ENCODE measurements at places on chromosomes 6 and 20.

DNA sequence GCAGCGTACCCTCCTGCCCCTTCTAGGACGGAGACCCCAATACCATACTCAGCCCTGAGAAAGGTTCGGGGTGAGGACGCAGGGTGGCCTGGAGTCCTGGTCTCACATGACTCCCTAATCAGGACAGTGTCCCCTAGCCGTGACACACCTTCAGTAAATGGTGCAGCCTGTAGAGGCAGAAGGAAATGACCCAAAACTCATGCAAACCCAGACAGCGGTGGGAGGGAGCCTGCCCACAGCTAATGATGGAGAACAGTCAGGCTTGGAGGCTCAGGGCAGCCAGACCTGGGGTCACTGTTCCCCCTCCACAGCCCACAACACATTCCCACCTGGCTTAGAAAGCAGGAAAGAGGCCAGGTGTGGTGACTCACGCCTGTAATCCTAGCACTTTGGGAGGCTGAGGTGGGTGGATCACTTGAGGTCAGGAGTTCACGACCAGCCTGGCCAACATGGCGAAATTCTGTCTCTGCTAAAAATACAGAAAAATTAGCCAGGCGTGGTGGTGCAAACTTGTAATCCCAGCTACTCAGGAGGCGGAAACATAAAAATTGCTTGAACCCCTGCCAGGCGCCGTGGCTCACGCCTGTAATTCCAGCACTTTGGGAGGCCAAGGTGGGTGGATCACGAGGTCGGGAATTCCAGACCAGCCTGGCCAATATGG, 8.8 kb upstream of the HMGA1 start:
- DNase-seq, result no peak

DNA sequence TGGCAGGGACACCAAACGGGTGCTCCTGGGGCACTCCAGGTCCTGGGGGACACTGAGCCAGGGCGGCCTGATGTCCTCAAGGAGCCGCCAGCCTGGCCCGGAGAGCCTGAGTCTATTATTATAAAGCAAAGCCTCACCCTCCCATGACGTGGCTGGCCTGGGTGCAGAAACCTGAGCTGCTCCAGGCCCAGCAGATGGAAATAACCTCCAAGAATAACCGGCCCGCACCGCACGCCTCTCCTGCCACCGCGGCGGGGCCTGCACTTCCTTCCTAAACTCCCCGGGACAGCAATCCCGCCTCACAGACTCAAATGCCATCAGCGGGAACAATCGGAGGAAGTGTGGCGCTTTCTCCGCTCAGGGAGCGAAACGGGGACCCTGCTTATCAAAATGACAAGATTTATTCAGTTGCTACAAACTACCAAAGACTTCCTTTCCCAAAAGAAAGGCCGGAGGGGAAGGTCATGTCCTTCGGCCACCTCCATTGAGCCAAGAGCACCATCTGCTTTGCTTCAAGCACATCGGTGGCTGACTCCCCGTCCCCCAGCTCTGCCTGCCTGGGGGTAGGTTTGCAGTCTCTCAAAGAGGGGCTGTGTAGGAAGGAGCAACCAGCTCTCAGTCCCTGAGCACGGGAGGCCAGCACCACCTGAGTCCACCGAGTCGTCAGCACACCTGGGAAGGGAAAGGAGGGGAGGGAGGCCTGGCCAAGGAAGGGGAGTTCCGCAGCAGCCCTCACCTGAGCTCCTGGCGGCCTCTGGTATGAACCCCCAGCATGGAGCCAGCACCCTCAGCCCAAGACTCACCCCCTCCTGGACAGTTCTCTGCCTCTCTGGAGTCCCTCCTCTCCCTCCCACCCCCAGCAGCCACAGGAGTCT, 78.6 kb upstream of the QKI start:
- DNase-seq, result no peak

- no peak for DNase-seq
Observed at GRCh38 chr6:116189472-116189871, 63.5 kb upstream of the COL10A1 start.

GRCh38 chr20:52049001-52049731, 142.4 kb downstream of the ZFP64 start:
- DNase-seq, result no peak

DNA sequence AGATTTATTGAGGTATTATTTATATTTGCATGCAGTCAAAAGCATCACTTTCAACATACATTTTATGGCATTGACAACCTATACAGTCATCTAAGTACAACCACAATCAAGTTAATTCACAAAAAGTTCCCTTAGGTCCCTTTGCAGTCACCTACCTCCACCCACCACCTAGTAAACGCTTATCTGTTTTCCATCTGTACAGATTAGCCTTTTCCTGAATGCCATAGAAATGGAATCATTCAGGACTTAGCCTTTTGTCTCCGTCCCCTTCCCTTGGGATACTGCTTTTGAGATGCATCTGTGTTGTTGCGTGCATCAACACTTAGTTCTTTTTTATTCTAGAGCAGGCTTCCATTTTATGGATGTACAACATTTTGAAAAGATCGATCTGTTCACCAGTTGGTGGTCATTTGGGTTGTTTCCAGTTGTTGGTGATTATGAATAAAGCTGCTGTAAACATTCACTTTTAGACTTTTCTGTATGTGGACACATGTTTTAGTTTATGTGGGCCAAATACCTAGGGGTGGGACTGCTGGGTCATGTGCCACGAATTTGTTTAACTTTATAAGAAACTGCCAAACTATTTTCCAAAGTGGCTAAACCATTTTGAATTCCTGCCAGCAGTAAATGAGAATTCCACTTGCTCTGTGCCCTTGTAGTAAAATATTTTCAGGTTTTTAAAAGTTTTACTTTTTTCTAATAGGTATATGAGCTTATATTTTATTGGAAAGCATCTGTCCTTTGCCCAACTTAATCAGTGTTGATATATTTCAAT, 17.6 kb upstream of the IFNGR1 start:
- DNase-seq, result no peak

DNA sequence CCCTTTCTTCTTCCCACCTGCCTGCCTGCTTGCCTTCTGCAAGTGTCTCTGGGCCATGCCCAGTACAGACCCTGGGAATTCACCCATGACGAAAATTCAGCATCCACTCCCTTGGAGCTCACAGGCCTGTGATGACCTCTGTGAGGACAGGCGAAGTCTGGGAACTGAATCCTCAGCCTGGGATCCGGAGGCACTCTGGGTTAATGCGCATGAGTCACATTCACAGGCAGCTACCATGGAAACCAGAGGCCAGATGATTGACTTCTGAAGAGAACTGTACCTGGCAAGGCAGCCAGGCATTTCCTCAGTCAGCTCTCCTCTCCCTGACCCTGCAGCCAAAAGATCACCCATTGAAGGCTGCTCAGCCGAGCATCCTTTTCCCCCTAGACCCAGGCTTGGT, 41.0 kb downstream of the SLC9A8 start:
- DNase-seq, result no peak

DNA sequence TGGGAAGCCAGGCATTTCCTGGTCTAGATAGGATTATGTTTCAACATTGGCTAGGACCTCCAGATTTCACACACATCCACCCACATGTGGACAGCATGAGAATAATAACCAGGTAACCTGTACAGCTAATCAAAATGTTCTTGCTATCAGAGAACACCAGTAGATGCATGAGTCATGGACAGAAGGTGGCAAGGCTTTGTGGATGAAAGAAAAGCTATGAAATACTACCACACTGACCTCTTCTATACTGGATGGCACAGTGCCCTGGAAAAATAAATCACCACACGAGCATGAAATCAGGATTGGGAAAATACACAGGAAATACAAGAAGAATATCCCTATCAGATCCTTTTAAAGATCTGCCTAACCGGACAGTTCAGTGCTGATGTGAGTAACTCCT, 113.0 kb downstream of the GMDS start:
- no peak for DNase-seq

GRCh38 chr20:36117638-36118037, 36.9 kb upstream of the EPB41L1 start:
- no peak for DNase-seq

GRCh38 chr6:109442393-109442924, 1.9 kb downstream of the SMPD2 start:
- DNase-seq, result no peak

DNA sequence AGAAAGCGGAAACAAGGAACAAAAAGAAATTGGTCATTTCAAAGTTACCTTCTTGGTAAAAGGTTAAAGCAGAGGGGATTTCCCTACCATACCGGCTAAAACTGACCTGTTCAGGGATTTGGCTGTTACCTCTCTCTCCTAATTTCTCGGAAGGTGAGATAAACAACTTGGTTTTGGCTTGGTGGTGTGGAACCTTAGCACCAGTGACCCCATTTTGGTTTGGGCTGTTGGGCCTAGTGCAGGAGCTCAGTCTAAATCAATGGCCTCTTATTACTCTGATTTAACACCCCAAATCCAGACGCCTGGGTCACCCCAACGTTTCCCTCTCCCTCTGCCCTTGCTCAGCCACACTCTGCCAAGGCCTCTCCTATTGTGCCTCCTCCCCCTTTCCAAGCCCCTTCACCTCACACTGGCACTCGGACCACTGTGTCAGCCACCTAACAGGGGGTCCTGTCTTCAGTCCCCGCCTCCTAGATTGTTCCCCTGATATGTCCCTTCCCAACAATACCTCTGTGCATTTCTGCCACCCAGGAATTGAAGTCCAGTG, 8.3 kb downstream of the NCR2 start:
- DNase-seq, result no peak

GRCh38 chr6:85470023-85470410, 20.1 kb downstream of the NT5E start:
- DNase-seq, result no peak

DNA sequence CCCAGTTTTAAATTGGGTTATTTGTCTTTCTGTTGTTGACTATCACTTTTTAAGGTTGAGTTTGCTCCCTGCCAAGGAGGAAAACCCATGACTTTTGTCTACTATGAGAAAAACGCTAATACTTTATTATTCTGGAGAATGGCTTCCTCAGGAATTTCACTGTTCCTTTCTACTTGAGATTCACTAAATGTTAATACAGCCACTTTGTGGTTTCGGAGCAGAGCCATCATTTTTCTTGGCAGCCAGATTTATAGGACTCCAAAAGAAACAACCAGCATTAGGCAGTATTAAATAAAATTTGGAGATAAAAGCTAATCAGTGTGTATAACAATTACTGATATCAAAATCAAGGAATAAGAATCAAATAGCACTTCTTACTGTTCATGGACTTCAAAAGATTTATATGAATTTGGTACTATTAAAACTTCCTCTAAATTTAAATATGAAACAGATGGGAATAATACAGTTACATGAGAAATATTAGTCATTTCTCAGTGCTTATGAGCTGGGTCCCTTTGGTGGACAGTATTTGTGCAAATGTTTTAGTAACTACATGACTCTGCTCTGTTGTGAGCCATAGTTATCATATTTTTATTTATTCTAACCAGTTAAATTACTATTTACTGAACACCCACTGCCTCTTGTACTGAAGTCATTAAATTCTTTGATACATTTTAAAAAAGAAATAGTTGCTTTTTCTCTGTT, 64.1 kb upstream of the FBXO30 start:
- no peak for DNase-seq

DNA sequence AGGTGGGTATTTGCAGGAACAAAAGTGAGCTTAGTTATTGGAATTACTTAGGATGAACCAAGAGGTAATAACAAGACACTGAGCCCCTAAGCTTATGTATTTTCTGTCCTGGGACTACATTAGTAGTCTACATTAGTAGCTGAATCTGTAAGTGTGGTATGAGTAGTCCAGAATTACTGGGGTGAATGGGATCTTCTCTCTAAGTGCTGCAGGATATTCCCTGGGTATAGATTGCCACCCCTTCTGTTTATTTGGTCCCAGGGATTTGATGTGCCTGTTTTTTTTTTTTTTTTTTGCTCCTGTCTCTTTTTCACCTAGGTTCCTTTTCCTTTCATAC, 5.9 kb downstream of the CD2AP start:
- no peak for DNase-seq

DNA sequence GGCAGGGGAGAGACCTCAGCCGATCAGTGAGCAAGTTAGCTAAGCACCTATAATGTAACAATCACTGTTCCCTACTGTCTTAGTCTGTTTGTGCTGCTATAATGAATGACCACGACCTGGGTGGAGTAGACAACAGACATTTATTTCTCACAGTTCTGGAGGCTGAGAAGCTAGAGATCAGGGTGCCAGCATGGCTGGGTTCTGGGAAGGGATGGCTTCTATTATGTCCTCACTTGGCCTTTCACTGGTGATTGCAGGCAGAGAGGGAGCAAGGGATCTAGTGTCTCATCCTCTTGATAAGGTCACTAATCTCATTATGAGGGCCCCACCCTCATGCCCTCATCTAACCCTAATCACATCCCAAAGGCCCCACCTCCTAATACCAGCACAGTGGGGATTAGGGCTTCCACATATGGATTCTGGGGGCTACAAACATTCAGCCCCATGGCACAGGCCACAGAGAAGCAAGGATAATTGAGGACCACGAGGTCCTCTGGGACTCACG, 162.5 kb downstream of the CD83 start:
- no peak for DNase-seq

GRCh38 chr6:166750108-166750793, 123.2 kb upstream of the RPS6KA2 start:
- no peak for DNase-seq

DNA sequence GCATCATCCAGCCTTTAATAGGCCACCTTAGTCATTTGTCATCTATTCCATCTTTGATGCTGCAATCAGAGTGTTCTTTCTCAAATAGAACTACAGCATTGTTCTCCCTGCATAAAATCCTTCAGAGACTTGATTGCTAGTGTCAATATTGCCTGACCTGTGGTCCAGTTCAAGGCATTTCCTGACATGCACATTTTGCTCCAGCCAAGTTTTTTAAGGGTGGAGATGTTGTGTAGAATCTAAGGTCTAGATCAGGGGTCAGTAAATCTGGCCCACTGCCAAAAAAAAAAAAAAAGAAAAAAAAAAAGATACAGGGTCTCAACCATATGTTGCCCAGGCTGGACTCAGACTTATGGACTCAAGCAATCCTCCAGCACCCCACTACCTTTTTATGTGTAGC, 354.4 kb downstream of the FRK start:
- no peak for DNase-seq

- peak; percentile 5 for DNase-seq
Observed at GRCh38 chr20:14498772-14499171, 161.4 kb upstream of the FLRT3 start.

GRCh38 chr6:10217111-10217510, 197.8 kb downstream of the TFAP2A start:
- no peak for DNase-seq

GRCh38 chr6:88775866-88776571, 187.4 kb downstream of the RNGTT start:
- DNase-seq, result no peak

DNA sequence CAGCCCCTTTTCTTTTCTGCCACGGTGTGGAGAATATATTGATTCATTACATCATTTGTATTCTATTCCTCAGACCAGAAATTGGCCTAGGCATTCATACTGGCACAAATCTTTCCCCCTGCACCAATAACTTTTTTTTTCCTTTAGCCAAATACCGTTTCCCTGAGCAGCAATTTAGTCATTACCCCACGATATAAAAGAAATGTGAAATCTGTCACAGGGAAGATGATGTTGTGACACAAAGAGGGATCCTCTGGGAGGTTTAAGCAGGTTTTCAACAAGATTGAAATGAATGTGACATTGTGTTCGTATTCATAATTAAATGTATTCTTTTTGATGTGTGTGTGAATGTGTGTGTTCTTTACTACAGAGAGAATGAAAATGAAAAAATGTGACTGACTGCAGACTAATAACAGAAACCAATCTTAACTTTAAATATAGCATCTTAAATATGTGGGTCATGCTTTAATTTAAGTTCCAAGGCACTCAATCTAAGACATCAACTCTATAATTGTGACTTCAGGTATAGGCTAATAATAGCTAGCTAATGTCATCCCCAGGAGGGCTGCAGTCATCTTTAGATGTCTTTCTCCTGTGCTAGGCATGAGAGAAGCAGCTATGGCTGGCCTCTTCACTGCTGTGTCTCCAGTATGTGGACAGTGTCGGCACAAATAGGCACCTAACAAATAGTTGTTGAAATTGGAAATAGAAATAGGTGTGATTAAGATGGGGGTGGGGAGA, 177.7 kb downstream of the BTBD3 start:
- DNase-seq, result no peak

All from anterior cingulate cortex (tissue), 58 donors.